ENCODE measurements at places on chromosomes 2 and 18.
A peak's percentile ranks its signal among the peaks of the same experiment; 100 is the strongest.

- no peak for DNase-seq
Observed at GRCh38 chr2:168552450-168552856, 96.4 kb downstream of the CERS6 start.

DNA sequence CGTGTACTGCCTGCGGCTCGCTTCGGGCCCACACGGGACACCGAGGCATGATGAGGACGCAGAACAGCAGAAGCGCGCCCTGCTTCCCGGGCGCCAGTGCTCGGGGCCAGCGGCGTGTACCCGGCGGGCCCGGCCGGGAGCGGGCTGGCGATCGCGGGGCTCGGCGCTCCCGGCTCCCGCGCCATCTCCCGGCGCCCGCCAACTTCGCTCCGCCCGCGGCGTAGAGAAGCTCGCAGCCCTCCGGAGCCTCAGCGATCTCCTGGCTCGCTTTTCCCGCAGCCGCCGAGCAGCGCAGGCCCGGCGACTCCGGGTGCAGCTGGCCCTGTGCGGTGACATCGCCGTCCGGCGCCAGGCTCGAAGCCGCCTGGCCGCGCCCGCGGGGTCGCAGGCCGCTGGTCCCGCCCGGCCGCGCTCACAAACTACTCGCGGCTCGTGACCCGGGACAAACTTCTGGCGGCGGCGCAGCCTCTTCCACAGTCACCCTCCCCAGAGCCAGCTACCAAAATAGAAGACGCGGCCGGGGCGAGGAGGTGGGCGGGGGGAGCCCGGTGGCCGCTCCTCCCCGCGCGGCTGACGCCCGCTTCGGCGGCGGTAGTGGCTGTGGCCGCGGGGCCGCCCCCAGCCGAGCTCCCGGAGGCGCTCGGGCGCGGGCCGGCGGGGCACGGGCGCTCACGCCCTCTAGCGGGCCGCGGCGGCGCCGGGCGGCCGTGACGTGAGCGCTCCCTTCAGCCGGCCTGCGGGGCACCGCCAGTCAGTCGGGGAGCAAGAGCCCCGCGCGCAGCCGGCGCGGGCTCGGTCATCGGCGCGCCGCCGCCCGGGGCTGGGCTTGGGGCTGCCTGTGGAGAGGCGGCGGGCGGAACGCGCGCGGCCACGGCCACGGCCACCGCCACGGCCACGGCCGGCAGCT is at the start of gene PTPRM:
TSS of gene PTPRM (plus strand) at position 750 of the 907 bp plus-strand sequence. CDS start 503 bp downstream, outside the sequence.
- DNase-seq, result peak; percentile 50

GRCh38 chr2:60499651-60500265 is 53.7 kb downstream of the BCL11A start:
- DNase-seq, result no peak

DNA sequence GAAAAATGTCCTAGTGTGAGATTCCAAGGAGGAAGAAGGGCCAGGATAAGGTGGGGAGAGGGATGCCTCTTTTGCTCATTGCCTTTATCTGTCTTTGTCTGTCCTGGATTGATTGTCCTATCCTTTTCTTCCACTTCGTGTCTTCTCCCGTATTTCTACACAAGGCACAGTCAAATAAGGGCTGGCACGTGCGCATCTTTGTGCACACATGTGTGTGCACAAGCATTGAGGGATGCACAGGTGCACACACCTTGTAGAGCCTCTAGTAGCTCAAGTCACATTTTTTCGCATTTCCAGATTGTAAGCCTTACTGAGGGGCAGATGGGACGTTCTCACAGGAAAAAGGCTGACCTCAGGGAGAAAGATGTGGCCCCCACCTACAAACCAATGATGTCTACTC is 170.2 kb upstream of the TNP1 start:
- no peak for DNase-seq

DNA sequence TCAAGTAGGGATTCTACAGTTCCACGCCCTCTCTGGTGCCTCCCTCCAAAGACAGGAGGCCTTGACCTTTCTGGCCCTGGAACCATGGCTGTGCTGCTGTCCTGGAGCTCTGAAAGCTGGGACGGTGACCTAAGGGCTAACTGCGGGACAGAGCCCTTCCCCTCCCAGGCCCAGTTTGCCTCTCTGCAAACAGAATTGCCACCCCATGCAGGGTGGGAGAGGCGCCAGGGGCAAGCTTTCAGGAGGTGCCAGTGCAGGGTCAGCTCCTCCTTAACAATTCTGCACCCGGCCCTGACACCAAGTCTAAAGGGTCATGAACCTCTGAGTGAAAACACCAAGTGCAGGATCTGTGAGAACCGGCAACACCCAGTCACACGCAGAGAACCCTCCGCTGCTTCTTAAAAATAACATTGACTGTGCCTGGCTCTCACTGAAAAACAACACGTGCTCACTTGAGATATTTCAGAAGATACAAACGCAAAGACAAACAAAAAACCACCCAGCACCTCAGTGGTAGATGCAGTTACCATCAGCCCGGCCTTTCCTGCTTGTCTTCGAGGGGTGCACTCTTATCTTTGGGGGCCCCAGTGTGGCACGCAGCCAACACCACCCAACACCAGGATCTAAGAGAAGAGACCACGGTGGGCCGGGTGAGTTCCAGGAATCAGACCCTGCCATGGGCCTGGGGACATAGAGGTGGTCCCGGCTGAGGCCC is 1.1 kb upstream of the SNED1 start:
- DNase-seq, result no peak

GRCh38 chr18:48711651-48712486 is 173.0 kb downstream of the CTIF start:
- peak; percentile 30 for DNase-seq

DNA sequence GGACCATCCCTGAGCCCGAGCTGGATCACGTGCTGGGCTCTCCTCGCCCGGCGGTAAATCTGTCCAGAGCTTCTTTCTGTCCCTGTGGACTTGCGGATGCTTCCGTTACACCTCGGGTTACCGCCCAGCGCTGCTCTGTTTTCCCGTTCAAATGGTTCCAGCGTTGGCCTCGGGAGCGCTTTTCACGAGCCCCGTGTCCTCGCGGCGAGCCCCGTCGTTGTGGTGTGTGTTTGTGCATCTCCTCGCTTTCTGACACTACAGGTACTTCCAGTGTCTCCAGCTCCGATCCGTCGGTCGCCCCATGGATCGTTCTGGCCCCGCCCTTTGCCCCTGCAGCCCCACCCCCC is 77.4 kb downstream of the RTP5 start:
- DNase-seq, result no peak

DNA sequence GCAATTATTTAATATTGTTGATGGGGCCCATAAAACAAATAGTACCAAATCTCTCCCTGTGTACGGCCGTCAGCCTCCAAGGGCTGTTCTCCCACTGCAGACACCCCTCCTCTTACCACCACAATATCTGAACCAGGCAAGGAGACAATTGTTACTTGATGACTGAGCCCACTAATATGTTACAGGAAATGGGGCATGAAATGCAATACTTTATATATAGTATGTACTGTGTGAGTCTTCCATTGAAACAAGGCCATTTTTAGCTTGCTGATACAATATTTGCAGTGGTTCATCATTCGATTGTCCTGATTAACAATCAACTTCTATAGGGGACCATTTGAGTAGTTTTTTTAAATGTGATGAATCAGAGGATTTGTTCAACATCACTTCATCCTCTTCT is 307.3 kb downstream of the GBX2 start:
- DNase-seq, result no peak

DNA sequence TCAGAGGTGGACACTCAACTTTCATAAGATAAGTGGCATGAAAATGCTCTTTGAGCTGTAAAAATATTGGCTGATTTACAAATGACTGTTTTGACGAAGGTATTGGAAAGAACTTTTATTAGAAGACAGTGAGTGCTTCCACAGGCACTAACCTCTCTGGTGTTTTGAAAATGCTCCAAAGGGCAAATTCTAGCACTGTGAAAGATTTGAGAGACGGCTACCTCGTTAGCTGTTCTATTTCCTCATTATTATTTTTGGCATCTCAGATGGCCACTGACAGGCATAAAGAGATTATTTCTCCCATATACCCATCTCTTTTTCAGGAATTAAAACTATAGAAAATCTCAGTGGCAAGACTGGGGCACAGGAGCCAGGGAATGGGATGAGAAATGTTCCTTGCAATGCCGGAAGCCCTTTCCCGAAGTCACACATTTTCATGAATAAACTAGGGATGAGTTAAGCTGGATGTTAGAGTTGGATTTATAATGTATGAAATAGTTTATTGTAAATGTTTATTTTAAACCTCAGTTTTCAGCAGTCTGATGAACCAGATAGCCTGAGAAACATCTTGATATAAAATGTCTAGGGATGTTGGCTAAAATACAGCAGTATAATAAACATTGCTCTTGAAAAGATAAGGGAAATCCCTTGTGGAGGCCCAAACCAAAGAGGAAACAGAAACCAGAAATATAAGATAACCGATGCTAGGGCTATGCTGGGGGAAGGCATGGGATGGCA is 175.7 kb downstream of the ASB1 start:
- no peak for DNase-seq

DNA sequence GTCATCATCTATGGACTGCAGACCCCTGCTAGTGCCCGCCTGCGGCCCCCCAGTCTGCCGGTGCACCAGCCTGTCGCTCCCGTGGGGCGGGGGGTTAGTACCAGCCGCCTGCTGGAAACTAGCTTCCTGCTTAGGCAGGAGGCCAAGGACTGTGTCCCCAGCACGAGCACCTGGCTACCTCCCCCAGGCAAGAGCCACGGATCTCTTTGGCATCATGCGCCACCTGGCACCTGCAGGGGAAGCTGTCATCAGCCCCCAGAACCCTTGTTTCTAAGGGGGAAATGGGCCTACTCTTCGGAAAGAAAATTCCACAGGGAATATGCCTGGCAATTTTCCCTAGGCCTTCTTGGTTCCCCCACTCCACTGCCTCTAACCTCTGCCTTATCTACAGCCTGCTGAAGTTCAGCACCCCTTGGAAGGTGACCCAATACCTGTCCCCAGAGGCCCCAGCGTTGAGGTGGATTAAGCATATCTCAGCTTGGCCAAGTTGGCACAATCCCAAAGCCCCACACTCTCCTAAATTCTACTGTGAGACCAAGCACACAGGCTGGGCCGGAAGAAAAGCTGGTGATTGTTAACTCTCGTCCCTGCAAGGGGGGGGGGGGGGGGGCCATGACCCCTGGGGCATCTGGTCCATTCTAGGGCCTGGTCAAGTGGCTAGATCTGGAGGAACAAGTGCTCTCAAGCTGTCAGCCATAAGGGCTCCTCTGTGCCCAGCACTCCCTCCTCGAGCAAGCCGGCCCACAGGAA is 62.0 kb upstream of the POMC start:
- DNase-seq, result no peak

GRCh38 chr2:2664989-2665833 is 334.1 kb upstream of the MYT1L start:
- DNase-seq, result no peak

GRCh38 chr2:178233428-178233827 is 39.1 kb downstream of the OSBPL6 start:
- no peak for DNase-seq

- no peak for DNase-seq
Observed at GRCh38 chr2:217858519-217859491, 144.0 kb downstream of the TNS1 start.

DNA sequence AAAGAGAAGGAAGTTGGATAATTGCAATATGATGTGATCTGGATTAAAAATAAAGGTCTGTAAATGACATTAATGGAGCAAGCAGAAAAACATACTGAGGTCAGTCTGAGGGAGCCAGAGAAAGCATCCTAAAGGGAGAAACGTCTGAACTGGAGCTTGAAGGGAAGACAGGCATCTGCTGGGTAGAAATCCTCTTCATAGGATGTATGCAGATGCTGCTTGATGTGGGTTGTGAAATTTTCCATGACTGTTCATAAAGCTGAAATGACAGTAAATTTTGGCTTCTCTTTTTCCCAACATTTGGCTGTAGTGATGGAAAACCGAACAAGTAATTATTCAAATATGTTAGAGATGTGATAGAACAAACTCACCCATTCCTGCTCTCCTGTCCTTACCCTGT is 287.6 kb downstream of the CAMKMT start:
- no peak for DNase-seq

GRCh38 chr2:143675021-143675420 is 545.8 kb downstream of the ARHGAP15 start:
- no peak for DNase-seq

DNA sequence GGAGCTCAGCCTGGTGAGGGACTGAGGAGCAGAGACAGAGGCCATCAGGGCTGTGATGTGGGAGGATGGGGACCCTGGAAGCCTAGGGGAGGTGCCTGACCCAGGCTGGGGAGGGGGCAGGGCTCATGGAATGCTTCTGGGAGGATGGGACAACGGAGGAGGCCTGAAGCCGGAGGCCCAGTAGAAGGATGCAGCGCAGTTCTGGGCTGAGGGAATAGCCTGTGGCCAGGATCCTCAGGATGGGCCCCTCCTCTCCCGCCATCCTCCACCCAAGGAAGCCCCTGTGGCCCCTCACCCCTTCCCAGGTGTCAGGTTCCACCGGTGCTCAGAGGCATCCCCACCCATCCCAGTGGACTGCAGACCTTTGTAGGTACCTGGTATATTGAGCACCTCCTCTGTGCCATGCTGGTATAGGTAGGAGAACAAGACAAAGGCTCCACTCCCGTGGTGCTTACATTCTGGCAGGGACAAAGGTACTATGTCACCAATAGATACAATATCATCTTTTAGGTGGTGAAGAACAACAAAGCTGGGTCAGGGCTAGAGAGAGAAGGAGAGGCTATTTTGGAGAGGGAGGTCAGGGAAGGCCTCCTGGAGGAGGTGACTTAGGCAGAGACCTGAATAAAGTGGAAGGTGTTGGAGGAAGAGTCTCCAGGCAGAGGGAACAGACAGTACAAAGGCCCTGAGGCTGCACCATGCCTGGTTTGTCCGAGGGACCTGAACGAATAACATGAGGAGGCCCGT is 2.7 kb downstream of the ZAP70 start:
- DNase-seq, result no peak

DNA sequence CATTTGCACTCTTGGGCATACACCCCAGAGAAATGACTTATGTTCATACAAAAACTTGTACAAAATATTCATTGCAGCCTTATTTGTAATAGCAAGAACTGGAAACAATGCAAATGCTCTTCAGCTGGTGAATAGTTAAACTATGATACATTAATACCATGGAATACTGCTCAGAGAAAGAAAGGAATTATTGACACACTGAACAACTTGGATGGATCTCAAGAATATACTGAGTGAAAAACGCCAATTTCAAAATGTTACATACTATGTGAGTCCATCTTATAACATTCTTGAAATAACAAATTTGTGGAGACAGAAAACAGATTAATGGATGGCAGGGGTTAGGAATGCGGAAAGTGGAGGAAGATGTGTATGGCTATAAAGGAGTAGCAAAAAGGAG is 17.2 kb downstream of the LNPK start:
- DNase-seq, result no peak

GRCh38 chr2:238438856-238439849 is 12.4 kb downstream of the ASB1 start:
- no peak for DNase-seq

GRCh38 chr2:224038049-224038829 is 847 bp downstream of the SERPINE2 start:
- no peak for DNase-seq

DNA sequence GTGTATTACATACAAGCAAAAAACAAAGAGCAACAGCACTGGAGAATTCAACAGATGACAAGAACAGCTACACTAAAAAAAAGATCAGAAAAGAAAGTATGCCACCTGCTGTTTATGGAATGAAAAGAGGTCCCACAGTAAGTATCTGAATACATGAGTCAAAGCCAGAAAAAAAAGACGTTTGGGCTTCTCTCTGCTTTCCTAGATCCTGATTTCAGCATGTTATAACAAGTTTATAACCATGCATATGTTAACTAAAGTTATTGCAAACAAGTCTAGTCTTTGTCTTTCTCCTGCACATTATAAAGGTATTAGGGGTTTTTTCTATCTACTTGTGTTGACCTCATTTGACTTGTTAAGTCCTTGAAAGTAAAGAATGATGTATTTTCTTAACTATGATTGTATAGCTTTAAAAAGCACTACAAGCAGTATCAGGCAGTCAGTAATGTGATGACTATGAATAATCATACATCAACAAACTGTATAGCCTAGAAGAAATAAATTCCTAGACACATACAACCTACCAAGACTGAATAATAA is 108.5 kb upstream of the COL5A2 start:
- no peak for DNase-seq

Data from CD14-positive monocyte (primary cell).